CD4-positive, alpha-beta T cell treated with Interferon alpha-2 for 1 hour (primary cell): ENCODE measurements at places on chromosomes 5 and 9.

DNA sequence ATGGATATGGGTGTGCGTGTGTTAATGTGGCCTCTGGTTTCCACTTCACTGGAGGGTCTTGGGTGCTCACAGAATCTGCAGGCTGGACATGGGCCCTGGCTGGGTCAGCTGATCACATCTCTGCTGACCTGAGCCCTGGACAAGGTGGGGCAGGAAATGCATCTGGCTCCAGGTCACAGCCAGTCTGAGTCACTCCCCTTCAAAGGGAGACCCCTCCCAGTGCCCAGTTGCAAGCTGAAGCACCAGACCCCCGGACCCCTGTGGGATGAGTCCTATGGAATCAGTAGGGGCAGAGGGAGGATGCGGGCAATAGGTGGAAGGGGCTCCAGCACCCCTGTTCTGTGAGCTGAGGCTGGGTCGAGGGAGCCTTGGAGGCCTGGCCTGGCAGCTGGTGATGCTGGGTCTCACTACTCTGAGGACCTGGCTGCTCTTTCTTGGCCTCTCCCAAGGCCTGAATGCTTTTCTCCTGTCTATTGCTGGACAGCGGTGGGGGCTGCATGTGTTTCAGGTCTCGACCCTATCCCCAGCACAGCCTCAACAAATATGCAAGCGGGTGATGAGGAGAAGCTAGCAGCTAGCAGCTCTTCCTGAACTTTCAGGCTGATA is 54.5 kb downstream of the PHF2 start:
- DNase-seq, result no peak

DNA sequence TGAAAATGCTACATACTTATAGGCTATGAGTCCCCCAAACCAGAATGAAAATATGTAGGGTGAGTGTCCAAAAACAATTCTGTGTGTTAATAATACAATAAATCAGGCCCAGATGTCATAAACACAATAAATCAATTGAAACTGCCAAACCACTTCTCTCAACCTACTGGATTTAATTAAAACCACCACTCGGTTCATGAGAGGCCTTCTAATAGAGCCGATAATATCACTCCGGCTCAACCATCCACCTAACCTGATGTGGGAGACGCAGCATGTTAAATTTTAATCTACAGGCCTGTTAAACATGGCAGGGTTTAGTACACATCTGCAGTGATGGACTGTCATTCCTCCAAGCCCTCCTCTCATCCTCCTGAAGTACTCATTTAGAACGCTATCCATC is 734.5 kb upstream of the ZNF608 start:
- no peak for DNase-seq

DNA sequence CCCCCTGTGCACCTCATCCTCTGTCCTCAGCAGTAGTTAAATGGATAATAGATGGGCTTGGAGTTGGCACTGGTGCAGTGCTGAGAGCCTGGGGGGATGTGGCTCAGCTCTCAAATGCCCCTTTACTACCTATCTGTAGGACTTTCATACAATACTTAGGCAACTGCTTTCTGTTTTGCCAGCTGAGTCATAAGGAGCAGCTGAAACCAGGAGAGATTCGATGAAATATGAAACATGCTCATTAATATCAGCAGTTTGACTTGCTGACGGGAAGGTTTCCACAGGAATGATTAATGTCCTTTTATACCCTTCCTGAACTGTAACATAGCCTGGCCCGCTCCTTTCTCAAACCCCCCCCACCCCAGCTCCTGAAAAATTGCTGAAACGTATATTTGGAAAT is 142.6 kb downstream of the SAXO1 start:
- DNase-seq, result no peak

- DNase-seq, result no peak
These were observed 83.5 kb downstream of the RANBP17 start for GRCh38 chr5:170945275-170945674.

DNA sequence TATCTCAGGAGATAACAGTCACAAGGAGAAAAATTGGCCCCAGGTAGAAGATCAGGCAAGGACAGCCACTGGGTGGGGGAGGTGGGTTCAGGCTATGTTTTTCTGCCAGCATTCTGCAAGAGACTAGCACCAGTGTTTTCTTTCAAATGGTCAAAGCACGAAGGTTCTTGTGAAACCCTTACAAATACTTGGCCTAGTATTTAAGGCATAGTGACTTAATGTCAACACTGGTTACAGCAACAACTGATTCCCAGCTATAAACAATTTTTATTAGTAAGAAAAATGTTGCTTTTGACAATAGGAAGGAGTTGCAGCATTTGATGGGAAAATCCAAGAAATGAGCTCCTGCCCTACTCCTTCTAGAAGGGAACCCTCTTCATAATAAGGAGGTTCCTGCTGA is 349.6 kb downstream of the SLIT3 start:
- DNase-seq, result no peak

DNA sequence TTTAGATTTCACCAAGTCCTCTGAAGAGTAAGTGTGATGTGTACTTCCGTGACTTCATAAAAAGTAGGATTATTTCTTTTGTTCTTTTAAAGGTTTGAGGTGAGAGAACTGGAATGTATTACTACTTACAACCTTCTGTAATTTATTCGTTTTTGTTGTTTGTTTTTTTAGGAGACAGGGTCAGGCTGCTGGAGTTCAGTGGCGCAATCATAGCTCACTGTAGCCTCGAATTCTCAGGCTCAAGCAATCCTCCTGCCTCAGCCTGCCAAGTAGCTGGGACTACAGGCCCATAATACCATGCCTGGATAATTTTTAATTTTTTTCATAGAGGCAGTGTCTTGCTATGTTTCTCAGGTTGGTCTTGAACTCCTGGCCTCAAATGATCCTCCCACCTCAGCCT is 68.3 kb upstream of the RETREG1 start:
- no peak for DNase-seq

- DNase-seq, result no peak
These were observed 84.6 kb downstream of the NDUFAF2 start for GRCh38 chr5:61029456-61030162.

DNA sequence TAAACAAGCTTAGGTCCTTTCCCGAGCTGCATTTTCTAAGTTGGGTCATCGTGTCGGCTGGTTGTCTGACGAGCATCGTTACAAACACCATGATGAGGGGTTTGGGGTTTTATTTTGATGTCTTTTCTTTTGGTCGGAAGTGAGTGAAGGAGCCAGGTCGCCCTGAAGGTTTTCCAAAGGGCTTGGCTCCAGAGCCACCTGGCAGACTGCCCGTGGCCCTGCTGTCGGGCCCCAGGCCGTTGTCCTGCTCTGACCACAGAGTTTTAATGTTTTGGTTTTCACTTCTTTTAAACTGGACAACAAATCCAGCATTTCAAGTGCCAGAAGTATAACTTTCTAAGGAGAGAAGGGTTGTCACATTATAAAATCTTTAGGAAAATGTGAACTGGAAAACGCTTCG is 42.3 kb downstream of the TENT4A start:
- no peak for DNase-seq

DNA sequence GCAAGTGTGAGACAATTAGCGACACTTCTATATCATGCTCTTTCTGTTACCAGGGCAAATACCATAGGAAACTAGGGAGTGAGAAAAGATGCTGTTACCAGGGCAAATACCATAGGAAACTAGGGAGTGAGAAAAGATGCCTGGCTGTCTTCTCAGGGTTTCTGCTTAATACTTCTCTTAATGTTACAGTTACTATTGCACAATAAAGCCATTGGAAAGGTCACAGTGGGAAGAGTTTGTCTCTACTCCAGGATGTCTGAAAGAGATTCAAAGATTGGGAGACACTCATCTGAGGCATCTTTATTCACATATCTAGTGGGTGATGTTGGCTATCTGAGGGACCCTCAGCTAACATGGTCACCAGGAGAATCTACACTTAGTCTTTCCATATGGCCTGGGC is 431.7 kb upstream of the POU5F2 start:
- no peak for DNase-seq

DNA sequence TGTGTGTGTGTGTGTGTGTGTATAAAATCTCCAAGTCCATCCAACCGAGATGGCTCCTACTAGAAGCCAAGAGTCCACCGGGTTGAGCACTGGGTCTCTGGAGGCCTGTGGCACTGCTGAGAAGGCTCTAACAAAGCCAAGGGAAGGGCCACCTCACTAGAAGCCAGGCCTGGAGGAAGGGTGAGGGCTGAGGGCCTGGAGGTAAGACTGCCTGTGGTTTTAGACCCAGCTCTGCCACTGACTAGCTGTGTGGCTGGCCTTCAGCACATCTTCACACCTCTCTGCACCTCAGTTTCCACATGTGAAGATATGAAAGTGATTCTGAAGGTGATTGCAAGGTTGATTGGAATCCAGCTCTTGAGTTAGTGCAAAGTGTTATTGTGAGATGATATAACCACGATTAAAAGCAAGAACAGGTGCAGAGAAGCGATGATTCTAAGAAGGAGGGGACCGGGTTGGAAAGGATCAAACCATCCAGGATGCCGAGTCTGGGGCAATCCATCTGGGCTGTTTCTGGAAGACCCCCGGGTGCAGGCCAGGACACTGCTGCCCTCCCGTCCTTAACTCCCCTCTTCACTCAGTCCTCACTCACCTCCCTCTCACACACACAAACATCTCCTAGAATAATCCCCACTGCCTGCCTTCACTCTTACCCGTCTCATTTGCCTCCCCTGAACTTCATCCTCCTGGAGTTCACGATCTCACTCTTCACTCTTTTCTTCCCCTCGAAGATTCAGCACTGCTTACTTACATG is 2.3 kb downstream of the IL4 start:
- no peak for DNase-seq

DNA sequence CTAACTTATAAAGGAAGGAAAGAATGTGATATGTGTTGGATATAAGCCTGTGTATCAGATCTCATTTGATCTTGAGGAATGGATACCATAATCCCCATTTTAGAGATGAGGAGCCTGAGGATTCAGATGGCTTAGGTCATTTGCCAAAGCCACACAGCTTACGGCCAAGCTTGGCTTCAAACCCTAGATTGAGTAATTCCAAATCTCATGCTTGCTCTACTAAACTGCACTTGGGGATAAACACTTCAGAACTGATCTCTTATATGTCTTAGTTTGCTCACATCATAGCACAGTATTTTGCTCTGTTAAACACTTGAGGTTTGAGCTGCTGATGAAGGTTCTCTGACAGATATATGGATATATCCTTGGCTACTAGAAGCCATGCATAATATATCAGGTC is 504.4 kb downstream of the NTRK2 start:
- DNase-seq, result no peak

DNA sequence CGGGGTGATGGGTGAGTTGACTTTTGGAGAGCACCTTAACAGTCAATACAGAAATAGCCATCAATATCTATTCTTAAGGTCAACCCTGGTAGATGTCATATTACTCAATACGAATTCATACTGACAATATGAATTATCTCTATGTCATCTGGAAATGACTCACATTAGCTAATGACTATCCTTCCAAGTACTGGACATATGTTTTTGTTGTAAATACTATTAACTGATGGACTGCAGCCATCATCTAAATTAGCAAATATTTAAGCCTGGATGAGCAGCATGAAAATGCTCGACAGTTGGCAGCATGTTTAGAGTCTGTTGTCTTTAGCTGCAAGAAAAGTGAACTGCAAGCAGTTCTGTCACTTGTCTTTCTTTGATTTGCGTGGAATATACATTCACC is 19.6 kb upstream of the ISOC1 start:
- DNase-seq, result no peak

DNA sequence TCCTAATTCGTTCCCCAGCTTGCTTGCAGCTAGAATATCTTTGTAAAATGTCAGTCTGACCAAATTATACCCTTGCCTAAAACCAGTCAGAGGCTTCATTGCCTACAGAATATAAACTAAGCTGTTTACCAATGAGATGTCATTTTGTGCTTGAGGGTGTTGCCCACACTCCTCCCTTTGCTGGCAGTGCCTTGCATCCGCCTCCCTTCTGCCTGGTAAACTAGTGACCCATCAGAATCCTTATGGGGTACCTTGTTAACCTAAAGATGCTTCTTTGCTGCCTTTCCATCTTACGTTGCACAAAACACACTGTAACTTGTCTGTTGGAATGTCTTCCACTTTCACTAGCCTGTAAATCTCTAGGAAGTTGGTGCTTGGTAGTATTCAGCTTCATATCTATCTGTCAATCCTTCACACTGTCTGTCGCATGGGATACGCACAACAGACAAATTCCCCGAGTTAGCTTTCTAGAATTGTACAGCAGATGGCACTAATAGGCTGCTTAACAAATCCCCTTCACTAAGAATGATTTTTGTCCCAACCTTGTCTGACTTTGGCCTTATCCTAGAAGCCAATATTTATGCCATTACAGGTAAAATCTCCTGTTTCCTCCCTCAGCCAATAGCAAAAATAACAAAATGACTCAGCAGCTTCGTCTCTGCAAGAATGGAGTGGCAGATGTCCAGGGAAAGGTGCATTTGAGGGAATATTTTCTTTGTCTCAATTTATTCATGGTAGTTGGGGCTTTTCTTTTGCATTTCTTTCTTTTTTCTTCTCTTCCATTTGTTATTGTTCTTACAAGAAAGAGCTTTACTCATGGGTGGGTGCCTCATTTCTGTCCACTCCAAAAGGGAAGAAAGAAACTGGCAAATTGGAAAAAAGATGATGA is 3.0 kb downstream of the NUDT2 start:
- no peak for DNase-seq

GRCh38 chr5:43145071-43145470 is 24.4 kb downstream of the ZNF131 start:
- no peak for DNase-seq

DNA sequence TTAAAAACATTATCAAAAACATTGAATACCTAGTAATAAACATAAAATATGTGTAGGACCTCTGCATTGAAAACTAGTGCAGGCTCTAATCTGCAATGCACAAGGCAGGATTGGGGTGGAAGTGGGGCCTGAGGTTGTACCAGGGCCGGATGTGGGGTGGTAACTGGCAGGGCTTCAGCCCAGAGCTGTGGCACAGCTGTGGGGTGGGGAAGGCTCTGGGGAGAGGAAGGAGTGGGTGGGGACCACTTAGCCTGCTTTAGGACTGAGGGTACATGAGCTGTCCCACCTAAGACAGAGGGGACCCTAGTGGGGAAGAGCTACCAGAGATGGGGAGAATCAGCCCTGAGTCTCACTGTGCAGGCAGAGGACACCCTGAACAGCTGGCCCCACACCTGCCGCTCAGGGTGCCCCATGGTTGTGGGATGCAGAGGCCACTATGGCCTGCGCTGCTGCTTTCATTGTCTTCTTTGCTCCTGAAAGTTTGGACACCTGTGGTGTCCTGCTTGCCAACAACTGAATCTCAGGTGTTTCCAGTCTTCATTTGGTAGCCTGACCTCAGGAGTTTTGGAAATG is 311.4 kb downstream of the TLE4 start:
- peak; percentile 45 for DNase-seq

GRCh38 chr5:50967563-50968355 is 301.3 kb downstream of the PARP8 start:
- no peak for DNase-seq

DNA sequence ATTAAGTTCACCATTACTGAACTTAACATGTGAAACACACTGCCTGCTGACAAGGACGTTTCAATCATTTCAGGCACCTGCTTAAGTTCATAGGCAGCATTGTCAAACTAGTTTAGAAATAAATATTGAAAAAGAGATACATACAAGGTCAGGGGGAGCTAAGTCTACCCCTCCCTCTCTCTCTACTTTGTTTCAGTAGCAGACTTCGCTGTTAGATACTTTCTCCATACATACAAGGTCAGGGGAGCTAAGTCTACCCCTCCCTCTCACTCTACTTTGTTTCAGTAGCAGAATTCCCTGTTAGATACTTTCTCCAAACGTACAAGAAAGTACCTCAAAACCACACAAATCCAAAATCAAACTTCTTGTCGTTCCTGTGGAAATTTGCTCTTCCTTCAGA is 387.4 kb upstream of the PDE4D start:
- DNase-seq, result no peak

GRCh38 chr5:136040746-136041415 is 12.1 kb downstream of the TGFBI start:
- no peak for DNase-seq
